CD4-positive, alpha-beta T cell treated with Interleukin-15 for 4 hours (primary cell): ENCODE measurements at places on chromosomes 4 and X.

DNA sequence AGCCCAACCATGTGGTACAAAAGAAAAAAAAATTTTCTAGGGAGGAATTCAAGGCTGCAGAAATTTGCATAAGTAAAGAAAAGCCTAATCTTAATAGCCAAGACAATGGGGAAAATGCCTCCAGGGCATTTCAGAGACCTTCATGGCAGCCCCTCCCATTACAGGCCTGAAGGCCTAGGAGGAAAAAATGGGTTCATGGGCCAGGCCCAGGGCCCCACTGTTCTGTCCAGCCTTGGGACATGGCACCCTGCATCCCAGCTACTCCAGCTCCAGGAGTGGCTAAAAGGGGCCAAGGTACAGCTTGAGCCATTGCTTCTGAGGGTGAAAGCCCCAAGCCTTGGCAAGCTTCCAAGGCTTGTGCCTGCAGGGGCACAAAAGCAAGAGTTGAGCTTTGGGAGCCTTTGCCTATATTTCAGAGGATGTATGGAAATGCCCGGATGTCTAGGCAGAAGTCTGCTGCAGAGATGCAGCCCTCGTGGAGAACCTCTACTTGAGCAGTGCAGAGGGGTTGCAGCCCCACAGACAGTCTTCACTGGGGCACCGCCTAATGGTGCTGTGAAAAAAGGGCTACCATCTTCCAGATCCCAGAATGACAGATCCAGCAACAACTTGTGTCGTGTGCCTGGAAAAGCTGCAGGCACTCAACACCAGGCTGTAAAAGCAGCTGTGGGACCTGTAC, 111.0 kb downstream of the ANXA10 start:
- no peak for DNase-seq

- no peak for DNase-seq
Observed at GRCh38 chr4:67151376-67152343, 393.6 kb downstream of the CENPC start.

- DNase-seq: no peak
Observed at GRCh38 chr4:107625391-107625902, 94.6 kb downstream of the PAPSS1 start.

DNA sequence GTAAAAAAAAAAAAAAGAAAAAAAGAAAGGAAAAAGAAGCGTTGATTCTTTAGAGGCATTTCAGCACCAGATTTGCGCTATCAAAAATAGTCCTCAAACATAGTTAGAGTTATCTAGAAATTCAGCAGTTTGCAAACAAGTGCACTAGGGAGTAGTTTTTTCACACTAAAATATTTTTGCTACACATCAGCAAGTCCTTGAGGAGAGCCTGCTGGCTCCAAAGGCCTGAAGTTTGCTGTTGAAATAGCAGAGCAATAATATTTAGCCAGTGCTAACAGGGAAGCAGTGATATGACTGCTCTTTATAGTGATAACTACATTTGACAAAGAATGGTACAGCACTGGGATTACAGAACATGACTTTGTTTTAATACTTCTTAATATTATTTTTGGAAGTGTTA, 472.2 kb downstream of the PCDH7 start:
- DNase-seq: no peak

GRCh38 chr4:26033389-26033788, 119.4 kb downstream of the SMIM20 start:
- no peak for DNase-seq

DNA sequence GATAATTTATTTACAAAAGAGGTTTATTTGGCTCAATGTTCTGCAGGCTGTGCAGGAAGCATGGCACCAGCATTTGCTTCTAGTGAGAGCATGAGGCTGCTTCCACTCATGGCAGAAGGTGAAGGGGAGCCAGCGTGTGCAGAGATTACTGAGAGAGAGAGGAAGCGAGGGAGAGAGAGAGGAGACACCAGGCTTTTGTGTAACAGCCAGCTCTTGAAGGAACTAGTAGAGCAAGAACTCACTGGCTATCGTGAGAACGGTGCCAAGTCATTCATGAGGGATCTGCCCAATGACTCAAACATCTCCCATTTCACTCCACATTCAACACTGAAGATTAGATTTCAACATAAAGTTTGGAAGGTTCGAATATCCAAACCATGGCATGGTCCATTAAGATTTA, 12.7 kb downstream of the GUCY1A1 start:
- DNase-seq: no peak

GRCh38 chr4:153518637-153519389, 52.7 kb downstream of the TMEM131L start:
- DNase-seq: no peak

DNA sequence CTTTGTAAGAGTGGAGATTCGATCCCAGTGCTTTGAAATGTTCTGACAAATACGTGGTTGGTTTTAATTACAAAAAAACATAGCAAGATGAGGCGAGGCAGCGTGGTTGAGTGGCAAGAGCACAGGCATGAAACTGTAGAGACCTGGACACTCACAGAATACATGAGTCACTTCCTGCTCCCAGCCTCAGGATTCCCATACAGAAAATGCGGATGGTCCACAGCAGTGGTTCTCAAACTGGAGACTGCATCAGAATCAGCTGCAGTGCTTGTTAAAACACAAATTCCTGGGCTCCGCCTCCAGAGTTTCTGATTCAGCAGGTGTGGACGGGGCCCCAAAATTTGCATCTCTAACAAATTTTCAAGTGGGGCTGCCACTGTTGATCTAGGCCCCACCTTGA, 10.1 kb downstream of the OTOP1 start:
- no peak for DNase-seq

DNA sequence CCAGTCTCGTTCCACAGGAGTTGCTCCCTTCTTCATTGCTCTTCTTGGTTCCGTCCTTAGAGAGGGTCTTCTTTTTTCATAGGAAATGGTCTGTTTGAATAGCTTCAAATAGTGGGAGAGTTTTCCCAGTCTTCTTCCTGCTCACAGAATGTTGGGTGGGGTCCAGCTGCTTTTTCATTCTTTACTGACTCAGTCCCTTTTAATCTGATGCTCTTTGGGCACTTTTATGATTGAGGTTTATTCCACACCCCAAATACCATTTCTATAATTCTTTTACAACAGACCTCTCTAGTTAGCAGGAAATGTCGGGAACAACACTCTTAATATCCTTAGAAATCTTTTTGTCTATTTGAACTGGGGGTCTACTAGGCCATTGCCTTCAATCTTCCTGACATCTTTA, 239.5 kb downstream of the PRDM5 start:
- DNase-seq: no peak

- no peak for DNase-seq
Observed at GRCh38 chrX:29617725-29618124, 597.6 kb upstream of the MAGEB2 start.
